ENCODE measurements at places on chromosomes 4 and X. TPM values are rescaled to one million over a fixed set of nuclear protein-coding genes. Genes with fewer than 3 reads are reported as not detected.

DNA sequence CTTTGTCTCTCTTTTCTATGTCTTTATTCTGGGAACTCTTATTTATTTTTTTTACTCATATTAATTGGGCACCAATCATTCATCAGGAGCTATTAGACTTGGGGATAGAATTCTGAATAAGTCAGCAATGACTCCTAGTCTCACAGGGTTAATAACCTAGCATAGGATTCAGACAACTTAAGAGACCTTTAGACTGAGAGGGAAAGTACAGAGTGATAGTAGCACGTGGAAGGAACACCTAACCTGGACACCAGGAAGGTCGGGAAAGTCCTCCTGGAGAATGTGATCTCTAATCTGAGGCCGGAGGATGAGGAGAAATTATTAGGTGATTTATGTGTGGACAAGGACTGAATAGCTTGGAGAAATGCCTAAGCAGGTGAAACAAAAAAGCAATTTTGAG lies 3.9 kb upstream of the SYNPO2 start:
- H3K27ac ChIP-seq = no peak overlapping the region
- H3K27me3 ChIP-seq = no peaks in the 10 kb centered on the region
- H3K4me3 ChIP-seq = no peak overlapping the region
- no peaks in the 10 kb centered on the region for H3K36me3 ChIP-seq
- DNase-seq = no peak

DNA sequence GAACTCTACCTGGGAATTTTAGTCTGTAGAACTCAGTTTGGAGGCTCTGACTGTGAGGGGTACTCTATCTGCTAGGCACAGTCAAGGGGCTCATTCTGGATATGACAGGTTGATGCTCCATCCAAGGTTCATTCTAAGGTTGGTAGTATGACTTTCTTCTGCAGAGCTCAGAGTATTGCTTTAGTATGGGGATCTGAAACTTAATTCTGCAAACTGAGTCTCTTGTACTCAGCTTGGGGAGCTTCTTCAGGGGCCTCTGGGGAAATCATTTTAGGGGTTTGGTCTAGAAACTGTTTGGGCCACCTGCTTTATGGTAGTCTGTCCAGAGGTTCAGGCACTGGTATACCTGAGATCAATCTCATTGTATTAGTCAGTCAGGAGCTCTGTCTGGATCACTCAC lies 9.7 kb upstream of the TSR2 start:
- no peaks in the 10 kb centered on the region for H3K4me1 ChIP-seq
- no peaks in the 10 kb centered on the region for H3K36me3 ChIP-seq
- no peaks in the 10 kb centered on the region for H3K27me3 ChIP-seq

DNA sequence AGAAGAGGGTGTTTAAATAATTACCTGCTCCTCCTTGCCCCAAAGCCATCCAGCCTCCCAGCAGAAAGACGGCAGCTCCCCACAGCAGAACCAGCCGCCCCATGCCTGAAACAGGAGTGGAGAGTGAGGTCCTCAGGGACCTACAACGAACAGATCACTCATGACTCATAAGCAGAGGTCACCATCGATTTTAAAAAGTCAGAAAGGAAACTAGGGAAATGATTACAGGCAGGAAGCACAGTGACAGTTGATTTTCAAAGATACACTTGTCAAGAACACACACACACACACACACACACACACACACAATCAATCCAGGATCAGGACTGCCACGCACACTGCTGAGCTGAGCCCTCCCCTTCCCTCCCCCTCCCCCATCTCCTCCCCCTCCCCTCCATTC lies at the start of gene CRLF2:
CRLF2 (minus strand) TSS at position 118 of the 400 bp plus-strand sequence; CDS start at position 103, 15 bp downstream.
- H3K27me3 ChIP-seq = no peaks in the 10 kb centered on the region
- H3K27ac ChIP-seq = no peak within 1 kb of the TSS
- DNase-seq = no peak
- no peak within 1 kb of the TSS for H3K4me3 ChIP-seq
- no peaks in the 10 kb centered on the region for H3K4me1 ChIP-seq

DNA sequence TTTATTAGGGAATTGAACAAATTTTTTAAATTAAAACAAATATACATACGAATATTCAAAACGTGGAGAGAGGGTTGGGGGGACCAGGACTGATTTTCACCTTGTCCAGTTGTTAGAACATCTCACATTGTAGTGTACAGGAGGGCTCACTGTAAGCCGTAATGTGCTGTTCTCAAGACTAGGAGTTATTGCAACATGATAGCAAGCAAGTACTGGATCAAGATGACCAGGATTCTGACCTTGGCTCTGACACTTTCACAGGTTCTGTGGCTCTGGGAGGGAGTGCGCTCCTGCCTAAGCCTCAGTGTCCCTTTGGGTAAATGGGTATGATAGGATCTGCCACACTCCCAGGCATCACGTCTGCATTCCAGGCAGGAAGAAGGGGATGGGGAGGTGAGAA lies 59.0 kb downstream of the SORCS2 start:
- no peak overlapping the region for H3K4me3 ChIP-seq
- H3K27ac ChIP-seq = no peak overlapping the region
- DNase-seq = no peak
- peaks cover 9% of the 10 kb centered on the region for H3K4me1 ChIP-seq
- H3K27me3 ChIP-seq = no peaks in the 10 kb centered on the region
- no peaks in the 10 kb centered on the region for H3K36me3 ChIP-seq

RTL5 gene
- total RNA-seq = 3.7 TPM

TMSB15C gene
- total RNA-seq = 0.54 TPM

UBL4A gene
- total RNA-seq = 57.5 TPM
